Fibroblast of upper back skin (primary cell): ENCODE measurements at places on chromosomes 2 and 18.

DNA sequence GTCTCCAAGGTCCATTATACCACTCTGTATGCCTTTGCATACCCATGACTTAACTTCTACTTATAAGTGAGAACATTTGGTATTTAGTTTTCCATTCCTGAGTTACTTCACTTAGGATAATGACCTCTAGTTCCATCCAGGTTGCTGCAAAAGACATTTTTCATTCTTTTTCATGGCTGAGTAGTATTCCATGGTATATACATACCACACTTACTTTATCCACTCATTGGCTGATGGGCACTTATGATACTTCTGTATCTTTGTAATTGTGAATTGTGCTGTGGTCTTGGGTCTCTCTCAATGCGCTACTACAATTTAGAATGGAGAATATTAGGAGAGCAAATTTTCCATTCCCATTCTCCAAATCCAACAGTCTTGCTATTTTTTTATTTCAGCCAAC is 76.4 kb downstream of the ZRANB3 start:
- no peak for DNase-seq

GRCh38 chr2:71796174-71796593 is 342.8 kb downstream of the DYSF start:
- DNase-seq, result peak; percentile 76

- no peak for DNase-seq
These were observed 319.1 kb downstream of the CTNNA2 start for GRCh38 chr2:79831961-79832360.

- DNase-seq, result no peak
These were observed 170.7 kb downstream of the CYRIA start for GRCh38 chr2:16494836-16495508.

DNA sequence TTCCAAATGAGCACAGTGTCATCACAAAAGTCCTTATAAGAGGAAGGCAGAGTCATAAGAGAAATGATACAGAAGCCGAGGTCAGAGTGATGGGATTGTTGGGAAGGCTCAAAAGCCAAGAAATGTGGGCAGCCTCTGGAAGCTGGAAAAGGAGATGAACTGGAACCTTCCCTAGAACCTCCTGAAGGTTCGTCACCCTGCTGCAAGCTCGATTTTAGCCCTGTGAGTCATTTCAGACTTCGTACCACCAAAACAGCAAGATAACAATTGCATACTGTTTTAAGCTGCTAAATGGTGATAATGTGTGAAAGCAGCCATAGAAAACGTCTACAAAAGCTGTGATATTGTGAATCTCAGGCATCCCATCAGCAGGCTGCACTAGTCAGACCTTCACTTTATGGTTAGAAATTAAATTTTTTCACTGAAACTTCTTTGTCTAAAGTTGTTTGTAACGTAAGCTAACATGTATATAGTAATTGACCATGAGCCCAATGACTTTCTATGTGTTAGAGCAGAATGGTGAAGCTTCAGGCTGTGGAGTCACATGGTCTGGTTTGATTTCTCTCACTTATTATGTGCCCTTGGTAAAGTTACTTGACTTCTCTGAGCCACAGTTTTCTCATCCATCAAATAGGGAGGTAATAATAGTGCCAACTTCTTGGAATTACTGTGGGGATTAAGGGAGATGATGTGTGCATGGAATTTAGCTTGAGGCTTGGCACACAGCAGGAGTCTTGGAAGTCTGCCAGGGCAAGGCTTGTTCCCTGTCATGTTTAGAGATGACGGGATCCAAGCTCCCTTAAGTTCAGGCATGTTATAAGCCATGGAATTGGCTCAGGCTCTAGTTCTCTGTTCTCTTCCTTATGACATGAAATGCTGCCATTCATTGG is 132.0 kb upstream of the CCDC195 start:
- peak; percentile 82 for DNase-seq

DNA sequence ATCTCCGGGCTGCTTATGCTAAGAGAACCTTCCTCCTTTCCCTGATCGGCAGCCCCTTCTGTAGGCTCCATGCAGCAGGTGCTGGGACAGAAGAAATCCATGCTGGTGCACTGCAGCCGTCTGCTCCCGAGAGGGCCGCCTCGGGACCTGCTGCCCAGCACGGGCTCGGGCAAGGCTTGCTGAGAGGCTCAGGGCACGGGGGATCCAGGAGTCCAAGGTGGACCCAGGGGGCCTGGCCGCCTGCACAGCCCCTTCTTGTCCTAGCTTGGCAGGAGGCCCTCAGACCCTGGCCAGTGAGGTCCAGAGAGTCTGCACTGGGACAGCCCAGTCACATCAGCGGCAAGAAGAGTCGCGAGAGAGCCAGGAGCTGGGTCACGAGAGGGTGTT is 13.3 kb upstream of the DUSP2 start:
- DNase-seq, result no peak

DNA sequence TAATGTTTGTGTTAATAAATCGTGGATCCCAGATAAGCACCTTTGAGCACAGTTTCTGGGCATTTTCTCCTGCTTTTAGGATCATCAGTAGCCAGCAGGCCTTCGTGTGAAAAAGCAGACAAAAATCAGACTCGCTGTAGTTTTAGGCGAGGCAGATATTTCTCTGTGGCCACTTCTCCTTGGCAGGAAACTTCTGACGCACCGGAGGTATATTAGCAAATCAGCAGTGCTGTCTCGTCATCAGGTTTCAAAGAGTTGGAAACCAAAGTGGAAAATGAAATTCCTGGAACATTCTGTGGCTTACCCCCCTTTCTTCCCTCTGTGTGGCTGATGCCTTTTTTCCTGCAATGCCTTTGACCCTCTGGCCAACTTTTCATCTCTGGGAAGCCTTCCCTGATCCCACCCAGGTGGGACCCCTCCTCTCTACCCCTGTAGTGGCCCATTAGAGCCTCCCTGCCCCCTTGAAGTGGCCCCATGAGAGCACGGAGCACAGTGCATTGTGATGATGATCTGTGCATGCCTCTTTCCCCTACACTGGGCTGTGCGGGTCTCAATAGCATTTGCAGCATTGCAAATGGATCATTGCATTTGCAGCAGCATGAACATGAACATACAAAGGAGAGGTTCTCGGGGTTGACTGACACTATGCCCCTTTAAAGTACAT is 93.3 kb downstream of the RNF144A start:
- DNase-seq, result peak; percentile 97

DNA sequence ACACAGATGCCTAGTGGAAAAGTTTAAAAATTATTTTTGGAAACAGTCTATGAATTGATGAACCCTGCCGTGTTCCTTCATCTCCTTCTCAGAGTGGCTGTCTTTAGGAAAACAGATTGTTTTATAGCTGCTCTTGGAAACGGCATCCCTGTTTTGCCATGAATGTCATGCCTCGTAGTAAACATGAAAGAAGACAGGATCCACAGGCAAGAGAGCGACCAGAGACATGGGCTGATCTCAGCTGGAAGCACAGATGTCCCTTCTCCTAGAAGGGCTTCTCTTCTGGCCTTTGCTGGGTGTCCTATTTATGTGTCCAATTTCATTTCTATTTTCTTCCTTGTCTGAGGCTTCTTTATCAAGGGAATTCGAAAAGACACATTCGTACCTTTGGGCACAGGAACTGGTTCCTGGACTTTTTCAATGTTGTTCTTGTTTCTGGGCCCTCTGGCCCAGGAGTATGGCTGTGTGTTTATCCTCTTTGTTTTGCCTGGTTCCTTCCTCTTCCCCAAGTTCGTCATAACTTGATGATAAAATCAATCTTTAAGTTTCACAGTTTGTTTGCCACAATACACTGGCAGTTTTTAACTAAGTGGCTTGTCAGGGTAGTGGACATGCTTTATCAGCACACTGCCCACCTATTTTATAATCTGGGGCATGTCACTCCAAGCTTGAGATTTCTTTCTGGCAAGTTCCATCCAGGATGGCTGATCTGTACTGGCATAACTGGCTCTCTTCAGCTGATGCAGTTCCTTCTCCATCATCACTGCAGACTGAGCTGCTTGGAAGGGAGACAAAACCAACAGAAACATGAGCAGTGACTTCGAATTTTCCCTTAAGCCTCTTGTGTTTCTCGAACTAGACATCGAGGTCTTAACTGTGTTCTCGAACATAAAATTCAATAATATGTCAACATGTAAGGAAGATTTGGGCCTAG is 63.2 kb upstream of the MGAT4A start:
- no peak for DNase-seq

DNA sequence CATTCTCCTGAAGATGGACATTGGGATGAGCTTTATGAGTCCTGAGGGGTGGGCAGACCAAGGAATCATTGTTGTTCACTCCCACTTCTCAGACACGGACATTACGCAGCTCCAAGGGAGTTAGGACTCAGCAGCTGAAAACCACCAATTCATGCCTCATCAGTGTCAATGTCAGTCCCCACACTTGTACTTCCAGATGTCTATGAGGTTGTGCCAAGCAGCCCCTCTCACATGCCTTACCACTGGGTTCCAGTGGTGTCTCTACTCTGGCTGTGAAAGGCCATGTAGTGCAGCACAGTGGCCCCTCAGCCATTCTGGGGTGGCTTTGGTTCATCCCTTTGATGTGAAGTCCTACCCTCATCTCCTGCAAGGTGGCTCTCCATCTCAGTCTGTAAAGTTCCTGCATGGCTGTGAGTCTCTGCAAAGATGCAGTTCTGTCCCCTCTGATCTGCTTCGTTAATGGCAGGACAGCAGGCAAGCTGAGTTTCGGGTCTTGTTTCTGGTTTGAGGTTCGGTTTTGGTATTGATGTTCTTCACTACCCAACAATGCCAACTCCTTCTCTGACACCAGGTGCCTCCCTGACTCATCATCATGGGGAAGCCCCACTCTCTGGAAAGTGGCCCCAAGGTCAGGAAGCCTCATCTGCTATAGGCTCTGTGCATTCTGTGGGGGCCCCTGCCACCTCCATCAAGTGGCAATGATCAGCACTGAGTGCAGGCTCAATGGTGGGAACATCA is 14.0 kb upstream of the COL6A3 start:
- DNase-seq, result no peak

GRCh38 chr18:60020107-60020925 is 120.5 kb downstream of the PMAIP1 start:
- DNase-seq, result peak; percentile 67

GRCh38 chr2:74958274-74959105 is at the start of gene POLE4:
Gene POLE4 (plus strand): TSS chr2:74958643. CDS start chr2:74958680, 37 bp downstream.
- DNase-seq, result peak; percentile 86

GRCh38 chr2:241157841-241158545 is 7.7 kb downstream of the PPP1R7 start:
- DNase-seq, result peak; percentile 23

DNA sequence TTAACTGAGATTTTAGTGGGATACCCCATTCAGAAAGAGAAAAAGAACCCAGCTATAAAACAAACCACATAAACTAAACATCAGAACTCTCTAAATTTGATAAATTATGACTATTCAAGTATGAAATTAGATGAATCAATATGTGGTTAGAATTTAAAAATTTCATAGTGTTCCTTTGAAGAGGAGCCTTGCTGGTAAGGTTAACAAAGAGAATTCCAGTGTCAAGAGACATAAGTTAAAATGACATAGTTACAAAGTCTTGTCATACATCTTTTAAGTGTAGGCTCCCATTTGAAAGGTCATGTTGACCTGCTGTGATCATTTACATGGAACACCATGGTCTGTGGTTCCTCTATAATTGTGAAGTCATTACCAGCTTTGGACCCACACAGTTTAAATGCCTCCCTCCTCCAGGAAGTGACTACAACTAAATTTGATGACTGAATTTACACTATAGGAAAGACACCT is 231.6 kb upstream of the ETAA1 start:
- DNase-seq, result no peak

GRCh38 chr2:96770442-96771202 is 9.9 kb downstream of the CNNM4 start:
- no peak for DNase-seq

DNA sequence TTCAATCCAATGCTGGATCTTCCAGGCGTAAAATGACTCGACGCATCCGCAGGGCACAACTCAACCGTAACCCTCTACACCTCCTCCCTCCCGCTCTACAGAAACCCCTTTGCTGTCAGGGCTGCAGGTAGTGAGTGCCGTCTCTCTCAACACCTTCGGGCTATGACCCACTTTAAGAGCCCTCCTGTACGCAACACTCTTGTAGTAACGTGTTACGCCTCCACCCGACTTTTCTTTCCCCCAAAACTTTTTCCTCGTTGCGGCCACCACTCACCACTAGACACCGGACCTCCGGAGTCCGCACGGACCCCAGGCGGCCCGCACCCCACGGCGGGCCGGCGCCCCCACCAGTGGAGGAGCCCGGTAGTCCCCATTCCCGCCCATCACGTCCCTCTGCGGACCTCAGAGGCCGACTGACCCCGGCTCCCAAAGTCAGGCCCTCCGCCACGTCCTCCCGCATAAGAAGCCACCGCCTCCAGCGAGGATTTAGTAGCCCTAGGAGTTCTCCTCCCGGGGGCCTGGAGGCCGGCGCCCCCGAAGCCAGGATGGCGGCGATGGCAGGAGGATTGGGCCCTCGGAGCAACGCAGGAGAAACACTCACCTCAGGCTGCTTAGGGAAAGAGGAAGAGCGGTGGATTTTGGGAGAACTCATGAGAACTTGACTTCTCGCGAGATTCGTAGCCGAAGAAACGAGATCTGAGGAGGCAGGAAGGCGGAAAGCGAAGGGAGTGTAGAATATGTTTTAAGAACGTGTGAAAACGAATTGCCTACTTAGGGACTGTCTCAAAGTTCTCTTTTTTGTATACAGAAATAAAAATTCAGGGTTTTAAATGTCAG is 5.0 kb upstream of the C18orf32 start:
- peak; percentile 99 for DNase-seq

DNA sequence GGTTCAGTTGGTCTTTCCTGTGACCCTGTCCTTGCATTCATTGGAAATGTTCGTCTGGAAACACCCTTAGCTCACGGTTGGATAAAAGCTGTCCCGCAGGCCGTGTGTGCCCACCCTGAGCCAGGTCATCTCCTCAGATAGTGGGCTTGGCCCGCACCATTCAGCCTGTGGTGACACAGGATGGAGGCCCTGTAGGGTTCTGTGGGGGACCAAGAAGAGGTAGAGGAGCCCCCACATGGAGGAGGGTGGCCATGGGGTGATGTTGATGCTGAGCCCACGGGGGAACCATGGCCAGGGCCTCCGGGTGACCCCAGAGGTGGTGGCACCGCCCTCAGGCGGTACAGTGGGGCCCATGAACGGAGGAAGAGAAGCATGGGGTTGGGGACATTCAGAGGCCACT is 62.7 kb downstream of the ASAP2 start:
- no peak for DNase-seq

- DNase-seq, result no peak
These were observed 1093.9 kb downstream of the CBLN2 start for GRCh38 chr18:71450257-71450656.

GRCh38 chr18:78459668-78460067 is 520.0 kb upstream of the SALL3 start:
- DNase-seq, result no peak

- no peak for DNase-seq
These were observed 845 bp downstream of the EML4 start for GRCh38 chr2:42169874-42170521.

- no peak for DNase-seq
These were observed 64.4 kb upstream of the PGAP1 start for GRCh38 chr2:196990788-196991461.
